ENCODE measurements at places on chromosomes 4 and X.

DNA sequence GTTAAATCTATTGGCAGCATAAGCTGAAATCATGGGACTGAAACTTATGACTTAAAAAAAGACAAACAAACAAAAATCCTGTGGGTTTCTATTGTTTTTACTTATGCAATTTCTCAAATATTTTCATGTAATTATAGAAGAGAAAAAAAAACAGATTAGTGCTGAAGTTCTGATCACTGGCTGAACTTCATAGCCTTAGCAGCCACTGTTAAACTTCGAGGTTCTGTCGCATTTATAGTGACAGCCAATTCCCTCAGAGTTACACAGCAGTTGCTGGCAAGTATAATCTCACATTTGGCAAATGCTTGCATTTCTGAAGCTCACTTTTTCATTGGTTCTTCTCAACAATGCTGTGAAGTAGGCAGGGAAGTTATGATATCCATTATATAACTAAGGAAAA lies 748.9 kb upstream of the MAGEB2 start:
- DNase-seq = no peak

DNA sequence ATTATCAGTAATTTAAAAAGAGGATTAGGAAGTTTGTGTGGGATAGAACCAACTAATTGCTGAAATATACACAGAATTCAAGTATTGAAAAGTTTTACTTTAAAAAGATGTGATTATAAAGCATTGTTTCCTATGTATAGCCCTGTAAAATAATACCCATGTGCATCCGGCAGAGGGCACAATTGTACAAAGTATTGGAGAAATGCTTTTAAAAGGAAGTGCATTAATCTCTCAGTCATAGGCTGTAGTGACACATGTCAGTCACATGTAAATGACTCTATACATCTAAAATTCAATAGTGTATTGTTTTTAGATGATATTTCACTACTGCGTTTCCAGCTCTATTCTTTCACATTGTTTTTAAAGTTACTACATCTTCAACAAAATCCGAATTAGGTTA lies 9.7 kb upstream of the GEMIN8 start:
- DNase-seq = peak; percentile 11

DNA sequence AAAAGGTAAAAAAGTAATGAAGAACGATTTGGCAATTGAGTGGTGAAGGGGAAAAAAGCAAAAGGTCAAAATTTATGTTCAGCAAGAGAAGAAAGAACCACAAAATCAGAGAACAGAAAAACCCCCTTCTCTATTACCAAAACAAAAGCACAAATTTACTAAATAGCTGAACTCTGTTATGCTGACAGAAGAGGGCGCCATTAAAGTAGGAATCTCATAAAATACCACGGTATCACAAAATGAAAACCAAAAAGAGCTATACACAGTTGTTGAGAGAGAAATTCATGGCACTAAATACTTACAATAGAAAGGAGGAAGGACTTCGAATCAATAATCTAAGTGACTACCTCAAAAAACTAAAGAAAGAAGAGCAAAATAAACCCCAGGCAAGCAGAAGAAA lies 69.6 kb upstream of the CXorf66 start:
- DNase-seq = no peak

GRCh38 chrX:71935476-71935875 lies 24.8 kb downstream of the NHSL2 start:
- no peak for DNase-seq

DNA sequence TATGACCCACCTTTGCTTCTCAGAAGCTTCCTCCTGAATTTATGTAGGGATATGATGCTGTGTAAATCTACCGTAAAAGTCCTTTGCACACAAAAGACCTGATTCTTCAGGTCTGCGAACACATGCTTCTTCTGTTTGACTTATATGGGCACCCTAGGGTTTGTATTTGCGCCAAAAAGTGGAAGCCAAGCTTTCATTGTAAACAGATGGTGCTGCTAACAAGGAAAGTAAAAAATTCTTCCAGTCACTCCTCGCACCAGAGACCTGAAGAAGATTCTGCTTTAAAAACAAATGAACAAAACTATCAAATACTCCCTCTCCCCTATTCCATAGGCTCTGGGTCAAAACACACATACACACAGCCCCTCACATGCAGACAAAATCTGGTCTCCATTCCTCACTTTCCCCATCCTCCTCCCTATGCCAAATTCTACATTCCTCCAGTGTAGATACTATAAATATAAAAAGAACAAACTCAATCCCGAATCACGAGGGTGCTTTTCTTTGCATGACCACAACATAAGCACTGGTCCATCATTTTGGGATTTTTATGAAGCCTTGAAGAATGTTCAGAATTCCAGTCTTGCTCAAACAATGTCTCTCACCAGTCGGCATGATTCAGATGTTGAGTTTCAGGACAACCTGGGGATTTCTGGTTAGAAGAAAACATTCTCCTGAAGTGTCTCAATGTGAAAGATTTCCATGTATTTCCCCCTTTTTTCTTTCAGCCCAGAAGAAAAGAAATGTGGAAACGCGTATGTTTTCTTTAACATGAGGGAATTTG lies 125.1 kb downstream of the PALLD start:
- no peak for DNase-seq

DNA sequence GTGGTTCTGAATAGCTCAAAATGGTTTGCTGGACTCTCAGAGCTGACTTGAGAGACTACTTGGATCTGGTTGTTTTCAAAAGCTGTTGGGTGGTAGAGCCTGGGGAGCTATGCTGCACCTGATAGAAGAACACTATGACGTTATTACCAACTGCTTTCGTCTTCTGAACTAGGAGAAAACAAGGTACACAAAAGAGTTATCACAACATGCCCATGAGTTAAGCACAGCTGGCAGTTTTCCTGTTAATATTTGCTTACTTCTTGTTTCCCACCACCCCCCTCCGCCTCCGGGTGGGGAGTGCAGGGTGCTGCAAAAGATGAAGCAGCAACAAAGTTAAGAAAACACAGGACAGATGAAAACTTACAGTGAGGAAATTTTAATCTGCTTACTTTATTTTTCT lies 69.1 kb downstream of the RASL11B start:
- no peak for DNase-seq

GRCh38 chrX:9788911-9789310 lies 2.7 kb downstream of the SHROOM2 start:
- DNase-seq = no peak

- DNase-seq = no peak
Measured at GRCh38 chr4:39029752-39030694, 2.2 kb downstream of the TMEM156 start.

DNA sequence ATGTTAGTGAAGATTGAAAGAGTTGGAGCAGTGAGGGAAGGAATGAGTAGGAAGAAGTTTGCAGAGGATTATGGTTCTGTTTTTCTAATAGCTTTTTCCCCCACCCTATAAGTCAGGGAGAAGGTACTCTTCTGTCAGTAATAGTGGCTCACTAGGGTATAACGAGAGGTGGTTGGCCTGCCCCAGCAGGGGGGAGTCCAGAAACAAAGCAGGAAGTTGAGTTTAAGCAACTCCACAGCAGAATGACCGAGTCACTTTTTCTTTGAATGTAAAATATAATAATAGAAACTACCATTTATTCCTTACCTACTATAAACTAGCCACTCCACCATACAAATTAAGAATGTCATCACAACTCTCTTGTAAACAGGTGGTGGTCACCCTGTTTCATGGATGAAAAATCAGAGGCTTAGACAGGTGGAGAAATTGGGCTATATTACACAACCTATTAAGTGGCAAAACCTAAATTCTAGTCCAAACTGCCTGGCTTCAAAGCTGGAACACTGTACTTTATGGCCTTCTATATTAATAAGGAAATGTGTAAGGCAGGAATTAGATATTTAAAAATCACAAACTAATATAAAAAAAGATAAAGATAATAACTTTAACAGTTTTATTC lies 21.9 kb downstream of the AP1AR start:
- no peak for DNase-seq

GRCh38 chr4:24328310-24328709 lies 256.0 kb downstream of the DHX15 start:
- DNase-seq = no peak

DNA sequence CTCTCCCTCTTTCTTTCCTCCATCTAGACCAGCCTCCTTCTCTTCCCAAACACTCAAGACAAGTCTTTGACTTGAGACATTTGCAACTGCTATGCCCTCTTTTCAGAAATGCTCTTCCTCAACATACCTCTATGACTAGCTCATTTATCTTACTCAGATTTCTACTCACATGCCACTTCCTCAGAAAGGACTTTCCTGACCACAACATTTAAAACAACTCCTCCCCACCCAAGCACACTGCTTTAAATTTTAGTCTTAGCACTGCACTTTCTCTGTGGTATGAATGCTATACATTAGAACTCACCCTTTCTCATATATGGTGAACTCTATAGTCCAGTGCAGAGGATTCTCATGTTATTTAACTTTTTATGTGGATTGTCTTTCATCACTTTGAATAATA lies 28.4 kb upstream of the SULT1E1 start:
- no peak for DNase-seq

DNA sequence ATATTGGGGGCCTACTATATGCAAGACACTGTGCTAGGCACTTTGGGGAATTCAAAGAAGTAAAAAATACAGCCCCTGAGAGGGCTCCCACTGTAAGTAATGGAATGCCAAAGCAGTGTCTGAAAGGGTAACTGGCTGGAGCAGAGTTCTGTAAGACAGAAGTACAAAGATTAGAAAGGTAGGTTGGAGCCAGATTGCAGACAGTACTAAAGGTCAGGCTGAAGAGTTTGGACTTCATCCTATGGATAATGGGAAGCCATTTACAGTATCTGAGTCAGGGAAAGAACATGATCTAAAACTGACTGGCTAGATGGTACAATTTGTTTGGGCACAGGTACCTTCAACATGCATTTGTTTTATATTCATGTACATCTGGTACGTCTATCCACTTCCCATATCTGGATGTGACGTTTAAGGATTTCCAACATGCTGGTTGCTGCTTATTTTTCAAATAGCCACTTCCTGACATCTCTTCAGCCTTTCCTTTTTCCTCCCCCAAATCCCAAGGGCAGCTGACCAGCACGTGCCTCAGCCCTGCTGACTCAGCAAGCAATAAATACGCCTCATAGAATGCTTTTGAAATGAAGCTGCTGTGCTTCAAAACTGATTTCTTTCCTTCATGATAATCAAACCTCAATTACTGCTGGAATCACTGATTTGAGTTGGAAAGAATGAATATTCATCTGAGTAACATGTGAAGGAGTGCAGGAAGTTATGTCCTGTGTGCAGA lies 9.5 kb downstream of the ENOX2 start:
- no peak for DNase-seq

DNA sequence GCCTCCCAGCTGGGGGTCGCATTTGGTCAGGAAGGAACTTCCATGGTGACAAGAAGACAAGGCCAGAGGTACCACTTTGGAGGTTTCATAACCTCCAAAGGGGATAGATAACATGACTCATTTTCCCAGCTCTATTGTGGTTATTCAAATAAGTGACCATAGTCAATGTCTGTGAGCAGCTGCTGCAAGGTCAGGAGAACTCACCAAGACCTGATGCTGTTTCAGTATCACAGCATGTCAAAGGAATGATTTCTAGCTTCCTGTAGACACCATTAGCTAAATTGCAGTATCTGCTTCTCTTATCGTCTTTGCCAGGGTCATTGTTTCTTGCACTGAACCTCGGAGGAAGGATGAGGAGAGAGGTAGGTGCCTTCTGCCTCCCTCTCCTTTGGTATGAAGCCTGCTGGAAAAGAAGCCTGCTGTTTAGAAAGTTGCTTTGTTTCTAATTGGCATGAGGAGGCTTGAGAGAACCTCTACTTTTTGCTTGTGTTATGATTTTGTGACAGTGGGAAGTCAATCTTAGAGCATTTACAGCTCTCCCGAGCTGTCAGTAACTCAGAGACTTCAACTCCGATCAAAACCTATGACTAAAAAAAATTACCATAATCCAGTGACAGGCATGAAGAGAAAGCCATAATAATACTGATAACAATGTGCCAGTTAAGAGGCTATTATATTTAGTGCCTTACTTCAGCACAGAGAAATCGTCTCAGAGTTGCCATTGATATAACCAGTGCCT lies 38.0 kb upstream of the GATB start:
- DNase-seq = no peak

DNA sequence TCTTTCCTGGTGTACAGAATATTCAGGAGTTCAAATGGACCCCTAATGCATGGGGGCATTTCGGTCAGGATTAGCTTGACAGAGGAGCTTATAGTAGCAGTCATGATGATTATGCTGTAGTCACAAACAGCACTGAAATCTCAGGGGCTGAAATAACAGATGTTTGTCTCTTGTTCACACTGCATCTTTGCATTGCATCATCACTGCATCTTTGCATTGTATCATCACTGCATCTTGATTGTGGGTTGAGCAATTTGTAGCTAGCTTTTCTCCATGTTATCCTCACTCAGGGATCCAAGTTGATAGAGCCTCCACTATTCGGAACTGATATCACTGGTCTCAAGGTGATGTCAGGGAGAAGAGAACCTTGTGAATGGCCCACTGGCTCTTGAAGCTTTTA lies 160.9 kb downstream of the GATB start:
- no peak for DNase-seq

DNA sequence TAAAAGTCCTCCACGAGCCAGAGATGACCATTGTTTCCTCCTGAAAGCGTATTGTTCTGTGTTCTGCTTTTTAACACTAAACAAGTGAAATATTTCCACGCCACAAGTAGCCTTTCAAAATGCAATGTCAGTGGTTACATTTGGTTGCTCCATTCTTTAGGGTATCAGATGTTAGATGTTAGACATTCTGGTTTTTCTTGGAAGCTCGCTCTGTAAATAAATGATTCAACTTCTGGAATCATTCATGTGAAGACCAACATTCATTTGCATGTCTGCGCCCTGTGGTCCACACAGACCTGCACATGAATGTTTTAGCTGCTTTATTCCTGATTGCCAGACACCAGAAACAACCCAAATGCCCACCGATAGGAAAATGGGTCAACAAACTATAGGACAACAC lies 38.0 kb upstream of the HELT start:
- no peak for DNase-seq

GRCh38 chr4:186724058-186724863 lies 605 bp upstream of the FAT1 start:
- DNase-seq = no peak

- DNase-seq = peak; percentile 13
Measured at GRCh38 chrX:110569506-110569905, 210.9 kb downstream of the RTL9 start.

DNA sequence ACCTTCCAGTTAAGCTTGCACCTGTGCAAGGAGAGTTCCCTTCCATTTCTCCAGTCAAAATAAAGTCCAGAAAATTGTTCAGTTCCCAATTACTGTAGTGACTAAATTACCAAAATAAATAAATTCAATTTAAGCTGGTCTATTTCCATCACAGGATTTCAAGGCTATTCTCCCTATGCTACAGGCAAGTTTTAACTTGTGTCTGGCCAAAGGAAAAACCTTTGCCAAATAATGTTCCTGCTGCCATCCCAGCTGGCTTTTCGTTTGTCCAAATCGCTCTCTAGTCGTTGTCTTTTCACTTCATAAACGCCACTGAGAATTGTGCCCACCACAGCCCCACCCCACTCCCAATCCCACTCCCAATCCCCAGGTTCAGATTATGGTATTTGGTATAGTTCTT lies 2.4 kb downstream of the KCTD8 start:
- DNase-seq = no peak

DNA sequence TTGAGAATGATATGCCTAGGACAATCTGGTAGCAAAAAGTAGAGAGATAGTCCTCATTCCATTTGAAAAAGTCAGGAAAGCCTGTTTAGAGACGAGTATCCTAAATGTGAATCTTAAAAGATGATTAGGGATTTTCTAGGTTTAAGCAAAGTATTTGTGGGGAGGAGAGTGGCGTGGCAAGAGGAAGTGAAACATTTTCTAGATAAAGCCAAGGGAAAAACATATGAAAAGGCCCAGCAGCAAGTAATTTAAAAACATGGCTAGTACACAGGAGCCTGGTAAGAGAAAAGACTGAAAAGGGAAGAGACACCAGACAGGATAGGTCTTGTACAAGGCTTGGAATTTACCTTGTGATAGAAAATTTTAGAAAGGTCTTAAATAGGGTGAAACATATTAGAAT lies 45.9 kb downstream of the CORIN start:
- DNase-seq = no peak
